Lung (tissue), 17 donors: ENCODE measurements at places on chromosomes 4 and X. TPM values are rescaled to one million over a fixed set of nuclear protein-coding genes. Genes with fewer than 3 reads are reported as not detected.

GPR119 gene
- not detected for total RNA-seq

- no peak for DNase-seq
- H3K36me3 ChIP-seq = no peaks in the 10 kb centered on the region
- H3K4me3 ChIP-seq = no peak overlapping the region
Observed at GRCh38 chr4:6111354-6111960, 88.9 kb downstream of the JAKMIP1 start.

MAP7D2 gene
- 0.37 TPM for total RNA-seq

IL21 gene
- not detected for total RNA-seq

MAGEC2 gene
- total RNA-seq = not detected

CT83 gene
- total RNA-seq = not detected

GRCh38 chr4:122764821-122765215 lies 32.3 kb downstream of the BBS12 start:
- no peaks in the 10 kb centered on the region for H3K36me3 ChIP-seq
- no peak for DNase-seq
- H3K27ac ChIP-seq = no peak overlapping the region

DNA sequence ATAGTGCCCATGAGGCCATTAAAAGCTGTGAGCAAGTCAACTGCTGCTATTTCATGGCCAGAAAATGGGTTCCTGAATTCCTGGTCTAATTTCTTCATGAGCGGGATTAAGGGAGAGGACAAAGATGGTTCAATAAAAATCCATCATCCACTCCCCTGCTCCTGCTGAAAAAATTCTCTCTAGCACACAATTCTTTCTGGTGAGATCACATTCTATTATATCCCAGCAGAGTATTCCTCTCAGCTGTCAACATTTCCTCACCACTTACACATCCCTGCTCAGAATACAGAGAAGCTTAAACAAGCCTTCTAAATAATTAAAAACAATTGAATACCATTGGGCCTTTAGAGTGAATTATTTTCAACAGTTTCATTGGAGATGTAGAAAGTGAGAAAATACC lies 9.5 kb downstream of the CT47C1 start:
- no peak overlapping the region for H3K27ac ChIP-seq
- no peak for DNase-seq
- H3K27me3 ChIP-seq = no peaks in the 10 kb centered on the region
- no peaks in the 10 kb centered on the region for H3K4me1 ChIP-seq
- no peak overlapping the region for H3K4me3 ChIP-seq
- H3K36me3 ChIP-seq = no peaks in the 10 kb centered on the region

DNA sequence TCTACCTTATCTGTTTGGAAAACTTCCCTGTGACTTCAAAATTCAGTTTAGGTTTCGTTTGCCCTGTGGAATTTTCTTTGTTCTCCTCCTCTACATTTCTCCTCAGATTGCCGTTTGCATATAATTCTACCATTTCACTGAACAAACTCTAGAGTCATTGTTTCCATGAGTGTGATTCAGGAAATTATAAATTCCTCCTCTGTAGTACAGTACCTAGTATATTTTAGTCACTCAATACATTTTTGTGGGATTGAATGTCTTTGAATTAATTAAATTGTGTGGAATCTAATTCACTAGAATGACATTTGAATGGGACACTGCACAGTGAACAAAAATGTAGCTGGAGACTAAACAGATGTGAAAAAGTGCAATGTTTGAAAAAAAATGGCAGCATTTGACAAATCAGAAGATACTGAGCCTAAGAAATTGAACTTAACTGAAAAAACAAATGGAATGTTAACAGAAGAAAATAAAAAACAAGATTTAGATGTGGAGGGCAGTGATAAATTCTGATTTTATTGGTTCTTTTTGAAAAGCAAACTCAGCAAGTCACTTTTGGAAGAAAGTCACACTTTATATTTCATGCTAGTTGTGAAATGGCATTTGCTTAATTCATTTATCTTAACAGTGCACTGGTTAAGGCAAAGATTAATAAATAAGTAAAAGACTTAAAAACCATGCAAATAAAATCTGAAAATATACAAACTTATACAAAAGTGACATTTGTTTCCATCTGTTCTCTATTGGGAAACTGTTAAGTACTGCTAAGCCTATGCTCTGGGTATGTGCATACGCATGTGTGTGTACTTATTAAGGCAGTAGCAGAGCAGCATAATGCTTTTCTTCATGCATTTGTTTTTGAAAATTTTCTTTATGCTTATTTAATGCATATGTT lies 512.3 kb downstream of the FAT4 start:
- no peaks in the 10 kb centered on the region for H3K36me3 ChIP-seq
- H3K27ac ChIP-seq = no peak overlapping the region
- H3K27me3 ChIP-seq = no peaks in the 10 kb centered on the region
- peaks cover 10% of the 10 kb centered on the region for H3K4me1 ChIP-seq
- no peak for DNase-seq
- no peak overlapping the region for H3K4me3 ChIP-seq

DNA sequence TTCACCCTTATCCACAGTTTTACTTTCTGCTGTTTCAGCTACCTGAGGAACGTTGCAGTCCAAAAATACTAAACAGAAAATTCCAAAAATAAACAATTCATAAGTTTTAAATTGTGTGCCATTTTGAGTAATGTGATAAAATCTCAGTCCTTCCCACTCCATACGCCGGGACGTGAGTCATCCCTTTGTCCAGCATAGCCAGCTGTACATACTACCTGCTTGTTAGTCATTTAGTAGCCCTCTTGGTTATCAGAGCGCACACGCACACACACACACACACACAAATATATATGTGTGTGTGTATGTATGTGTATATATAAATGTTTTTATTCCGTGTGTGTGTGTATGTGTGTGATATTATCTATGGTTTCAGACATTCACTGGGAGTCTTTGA lies 4.8 kb upstream of the CCSER1 start:
- peaks cover 9% of the 10 kb centered on the region for H3K27me3 ChIP-seq
- H3K4me3 ChIP-seq = no peak overlapping the region
- no peak for DNase-seq
- H3K36me3 ChIP-seq = no peaks in the 10 kb centered on the region
- no peaks in the 10 kb centered on the region for H3K4me1 ChIP-seq

GAGE12H gene
- not detected for total RNA-seq

DNA sequence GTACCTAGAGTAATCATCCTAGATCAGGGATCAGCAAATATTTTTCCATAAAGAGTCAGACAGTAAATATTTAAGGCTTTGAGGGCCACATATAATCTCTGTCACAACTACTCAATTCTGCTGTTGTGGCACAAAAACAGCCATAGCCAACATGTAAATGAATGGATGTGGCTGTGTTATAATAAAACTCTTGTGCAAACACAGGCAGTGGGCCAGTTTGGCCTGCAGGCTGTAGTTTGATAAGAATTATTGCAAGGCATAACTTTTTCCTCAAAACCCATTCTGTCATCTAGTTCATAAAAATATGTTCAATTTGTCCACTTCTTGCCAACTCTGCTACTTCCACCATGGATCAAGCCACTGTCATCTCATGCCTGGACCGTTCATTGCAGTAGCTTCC lies 39.4 kb upstream of the SHROOM4 start:
- no peaks in the 10 kb centered on the region for H3K27me3 ChIP-seq
- H3K27ac ChIP-seq = no peak overlapping the region
- peak; percentile 37 for DNase-seq
- no peaks in the 10 kb centered on the region for H3K36me3 ChIP-seq
- no peak overlapping the region for H3K4me3 ChIP-seq

- H3K36me3 ChIP-seq = no peaks in the 10 kb centered on the region
- H3K4me3 ChIP-seq = no peak overlapping the region
- H3K27me3 ChIP-seq = no peaks in the 10 kb centered on the region
- H3K4me1 ChIP-seq = no peaks in the 10 kb centered on the region
- DNase-seq = no peak
Observed at GRCh38 chr4:18227880-18228279, 206.3 kb upstream of the LCORL start.

DNA sequence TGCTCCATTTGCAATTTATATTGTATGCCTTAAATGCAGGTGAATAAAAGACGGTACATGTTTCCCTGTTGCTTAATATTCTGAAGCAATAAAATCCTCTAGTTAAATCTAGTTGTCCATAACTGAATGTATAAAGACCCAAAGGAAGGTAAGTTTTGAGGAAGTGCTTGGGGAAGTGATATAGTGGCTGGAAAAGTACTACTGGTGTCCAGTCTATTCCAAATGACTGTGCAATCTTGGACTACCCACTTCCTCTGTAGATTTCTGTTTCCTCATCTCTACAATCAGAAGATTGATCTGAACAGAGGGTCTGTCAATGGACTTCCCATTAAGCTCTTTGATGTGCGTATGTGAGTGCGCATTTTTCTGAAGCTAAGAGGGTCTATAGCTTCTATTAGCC lies 17.0 kb downstream of the SNCA start:
- no peaks in the 10 kb centered on the region for H3K4me1 ChIP-seq
- no peak overlapping the region for H3K27ac ChIP-seq
- H3K36me3 ChIP-seq = peaks cover 10% of the 10 kb centered on the region
- DNase-seq = no peak

- no peak overlapping the region for H3K27ac ChIP-seq
- H3K27me3 ChIP-seq = no peaks in the 10 kb centered on the region
- no peaks in the 10 kb centered on the region for H3K36me3 ChIP-seq
Observed at GRCh38 chr4:14233126-14233525, 605.6 kb upstream of the BOD1L1 start.

DNA sequence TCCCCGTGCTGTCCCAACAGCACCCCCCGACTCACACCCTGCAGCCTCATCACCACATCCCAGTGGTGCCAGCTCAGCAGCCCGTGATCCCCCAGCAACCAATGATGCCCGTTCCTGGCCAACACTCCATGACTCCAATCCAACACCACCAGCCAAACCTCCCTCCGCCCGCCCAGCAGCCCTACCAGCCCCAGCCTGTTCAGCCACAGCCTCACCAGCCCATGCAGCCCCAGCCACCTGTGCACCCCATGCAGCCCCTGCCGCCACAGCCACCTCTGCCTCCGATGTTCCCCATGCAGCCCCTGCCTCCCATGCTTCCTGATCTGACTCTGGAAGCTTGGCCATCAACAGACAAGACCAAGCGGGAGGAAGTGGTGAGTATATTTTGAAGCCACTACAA lies 5.4 kb downstream of the AMELX start:
- H3K27me3 ChIP-seq = peaks cover 8% of the 10 kb centered on the region
- peaks cover 6% of the 10 kb centered on the region for H3K4me1 ChIP-seq
- no peaks in the 10 kb centered on the region for H3K36me3 ChIP-seq
- no peak for DNase-seq

- no peaks in the 10 kb centered on the region for H3K4me1 ChIP-seq
- no peaks in the 10 kb centered on the region for H3K27me3 ChIP-seq
Observed at GRCh38 chrX:71492231-71493065, 40.5 kb upstream of the OGT start.

GRCh38 chr4:22999419-22999818 lies 306.7 kb downstream of the GBA3 start:
- peak; percentile 22 for DNase-seq
- no peaks in the 10 kb centered on the region for H3K27me3 ChIP-seq
- no peaks in the 10 kb centered on the region for H3K36me3 ChIP-seq

DNA sequence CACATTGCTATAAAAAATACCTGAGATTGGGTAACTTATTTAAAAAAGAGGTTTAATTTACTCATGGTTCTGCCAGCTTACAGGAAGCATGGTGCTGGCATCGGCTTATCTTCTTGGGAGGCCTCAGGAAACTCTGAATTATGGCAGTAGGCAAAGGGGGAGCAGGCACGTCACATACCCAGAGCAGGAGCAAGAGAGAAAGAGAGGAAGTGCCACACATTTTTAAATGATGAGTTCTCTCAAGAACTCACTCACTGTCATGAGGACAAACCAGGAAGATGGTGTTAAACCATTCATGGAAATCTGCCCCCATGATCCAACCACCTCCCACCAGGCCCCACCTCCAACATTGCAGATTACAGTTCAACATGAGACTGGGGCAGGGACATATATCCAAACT lies 10.0 kb upstream of the AFF1 start:
- H3K36me3 ChIP-seq = no peaks in the 10 kb centered on the region
- no peak overlapping the region for H3K27ac ChIP-seq
- H3K4me1 ChIP-seq = no peaks in the 10 kb centered on the region
- no peak overlapping the region for H3K4me3 ChIP-seq
- H3K27me3 ChIP-seq = no peaks in the 10 kb centered on the region

DNA sequence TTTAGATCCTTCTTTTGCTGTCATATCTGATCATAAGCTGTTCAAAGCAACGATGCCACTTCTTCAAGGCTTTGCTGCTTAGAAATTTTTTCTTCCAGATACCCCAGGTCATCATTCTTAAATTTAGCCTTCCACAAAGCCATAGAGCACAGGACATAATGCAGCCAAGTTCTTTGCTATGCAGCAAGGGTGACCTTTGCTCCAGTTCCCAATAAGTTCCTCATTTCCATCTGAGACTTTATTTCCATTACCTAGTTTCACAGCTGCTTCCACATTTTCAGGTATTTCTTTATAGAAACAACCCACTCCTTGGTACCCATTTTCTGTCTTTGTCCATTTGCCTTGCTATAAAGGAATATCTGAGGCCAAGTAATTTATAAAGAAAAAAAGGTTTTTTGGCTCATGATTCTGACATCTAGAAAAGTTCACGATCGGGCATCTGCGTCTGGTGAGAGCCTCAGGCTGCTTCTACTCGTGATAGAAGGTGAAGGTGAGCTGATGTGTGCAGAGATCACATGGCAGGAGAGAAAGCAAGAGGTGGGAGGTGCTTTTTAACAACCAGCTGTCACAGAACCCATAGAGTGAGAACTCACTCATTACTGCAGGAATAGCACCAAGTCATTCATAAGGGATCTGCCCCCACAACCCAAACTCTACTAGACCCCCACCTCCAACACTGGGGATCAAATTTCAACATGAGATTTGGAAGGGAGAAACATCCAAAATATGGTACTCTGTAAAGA lies 11.8 kb upstream of the TASL start:
- no peaks in the 10 kb centered on the region for H3K4me1 ChIP-seq
- H3K27me3 ChIP-seq = no peaks in the 10 kb centered on the region
- no peak overlapping the region for H3K27ac ChIP-seq
- no peak for DNase-seq
